ENCODE measurements at places on chromosomes 3 and 15. TPM values are rescaled to one million over a fixed set of nuclear protein-coding genes. Genes with fewer than 3 reads are reported as not detected.
A peak's percentile ranks its signal among the peaks of the same experiment; 100 is the strongest.

DNA sequence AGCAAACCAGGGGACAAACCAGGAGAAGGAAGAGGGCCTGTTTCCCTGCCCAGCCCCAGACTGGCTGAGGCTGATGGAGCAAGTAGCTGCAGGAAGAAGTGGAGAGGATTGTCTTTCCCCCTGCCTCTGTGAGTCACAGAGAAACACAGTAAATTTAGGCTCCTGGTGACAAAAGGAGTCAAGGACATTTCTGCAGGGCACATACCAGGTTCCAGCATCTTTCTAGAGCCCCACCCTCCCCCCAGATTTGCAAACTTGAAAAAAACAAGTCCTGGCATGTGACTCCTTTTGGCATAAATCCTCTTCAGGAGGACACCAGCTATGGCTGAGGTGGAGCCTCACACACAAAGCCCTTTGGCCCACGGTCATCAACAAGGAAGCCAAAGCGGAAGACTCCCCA, 17.8 kb downstream of the PLD1 start:
- H3K4me1 ChIP-seq = peaks cover 29% of the 10 kb centered on the region
- peaks cover 4% of the 10 kb centered on the region for H3K36me3 ChIP-seq
- no peak for DNase-seq

GRCh38 chr3:58161435-58162398, 49.1 kb downstream of the DNASE1L3 start:
- peak; percentile 92 for DNase-seq
- H3K27ac ChIP-seq = peak overlapping the region; percentile 96
- H3K4me3 ChIP-seq = peak overlapping the region; percentile 43

DNA sequence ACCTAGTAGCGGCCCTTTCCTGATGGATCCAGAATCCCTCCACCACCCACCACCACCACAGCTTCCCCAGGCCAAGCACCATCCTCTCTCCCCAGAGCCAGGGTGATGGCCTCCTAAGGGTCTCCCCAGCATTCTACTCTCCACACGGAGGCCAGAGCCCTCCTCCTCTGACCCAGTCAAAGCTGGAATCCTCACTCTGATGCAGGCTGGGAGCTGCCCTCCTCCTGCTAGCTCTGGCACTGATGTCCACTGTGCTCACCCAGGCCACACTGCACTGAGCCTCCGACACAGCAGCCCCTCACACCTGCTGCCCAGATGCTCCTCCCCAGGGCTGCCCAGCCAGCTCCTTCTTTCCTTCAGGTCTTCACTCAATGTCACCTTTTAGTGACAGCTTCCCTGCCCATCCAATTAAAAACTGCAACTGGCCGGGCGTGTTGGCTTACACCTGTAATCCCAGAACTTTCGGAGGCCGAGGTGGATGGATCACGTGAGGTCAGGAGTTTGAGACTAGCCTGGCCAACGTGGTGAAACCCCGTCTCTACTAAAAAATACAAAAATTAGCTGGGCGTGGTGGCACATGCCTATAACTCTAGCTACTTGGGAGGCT, 21.0 kb downstream of the XXYLT1 start:
- no peak for DNase-seq
- peaks cover 25% of the 10 kb centered on the region for H3K4me1 ChIP-seq
- H3K27ac ChIP-seq = no peak overlapping the region
- H3K36me3 ChIP-seq = peaks cover 11% of the 10 kb centered on the region
- H3K4me3 ChIP-seq = no peak overlapping the region
- H3K27me3 ChIP-seq = no peaks in the 10 kb centered on the region

- H3K4me3 ChIP-seq = no peak overlapping the region
- H3K27ac ChIP-seq = no peak overlapping the region
- H3K4me1 ChIP-seq = no peaks in the 10 kb centered on the region
- peaks cover 6% of the 10 kb centered on the region for H3K27me3 ChIP-seq
Observed at GRCh38 chr3:189288348-189289235, 116.8 kb downstream of the TPRG1 start.

DNA sequence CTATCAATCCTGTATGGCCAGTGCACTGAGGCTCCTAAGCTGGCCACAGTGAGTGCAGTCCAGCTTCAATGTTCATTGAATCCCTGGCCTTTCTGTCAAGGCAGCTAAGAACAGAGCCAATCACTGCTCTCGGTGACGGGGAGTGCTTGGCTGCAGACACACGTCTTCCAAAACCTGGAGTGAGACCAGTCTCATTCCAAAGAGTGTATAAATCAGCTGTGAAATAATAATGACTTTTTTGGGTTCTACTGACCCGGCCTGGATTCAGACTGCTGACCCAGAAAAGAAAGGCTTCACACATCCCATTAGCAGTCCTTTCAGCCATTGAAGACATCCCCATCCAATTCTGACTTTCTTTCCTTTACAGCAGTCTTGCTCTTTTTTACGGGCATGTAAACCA, 665.5 kb downstream of the GBE1 start:
- H3K4me1 ChIP-seq = no peaks in the 10 kb centered on the region
- H3K27ac ChIP-seq = no peak overlapping the region
- no peaks in the 10 kb centered on the region for H3K27me3 ChIP-seq
- no peak overlapping the region for H3K4me3 ChIP-seq
- DNase-seq = no peak

- H3K27me3 ChIP-seq = no peaks in the 10 kb centered on the region
- no peak overlapping the region for H3K27ac ChIP-seq
- H3K4me3 ChIP-seq = no peak overlapping the region
- H3K36me3 ChIP-seq = peaks cover 29% of the 10 kb centered on the region
- DNase-seq = no peak
Observed at GRCh38 chr15:71254491-71254890, 139.2 kb downstream of the THSD4 start.

DNA sequence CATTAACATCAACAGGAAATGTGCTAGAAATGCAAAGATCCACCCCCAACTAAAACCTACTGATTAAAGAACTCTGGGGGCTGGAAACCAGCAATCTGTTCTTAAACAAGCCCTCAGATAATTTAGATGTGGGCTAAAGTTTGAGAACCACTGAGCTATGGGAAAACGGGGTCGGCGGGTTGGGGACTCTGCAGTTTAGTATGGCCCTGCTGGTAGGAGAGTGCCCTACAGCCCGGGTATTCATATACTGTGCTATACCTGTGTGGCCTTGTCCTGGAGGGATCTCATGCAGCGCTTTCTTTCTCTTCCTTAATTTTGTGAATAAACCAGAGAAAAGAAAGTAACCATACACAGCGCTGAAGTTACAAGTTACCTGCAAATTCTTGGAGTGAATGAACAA, 189.7 kb upstream of the GBE1 start:
- no peaks in the 10 kb centered on the region for H3K4me1 ChIP-seq
- DNase-seq = no peak
- H3K27me3 ChIP-seq = no peaks in the 10 kb centered on the region
- H3K4me3 ChIP-seq = no peak overlapping the region

CACNA1D gene
- 0.09 TPM for total RNA-seq

DNA sequence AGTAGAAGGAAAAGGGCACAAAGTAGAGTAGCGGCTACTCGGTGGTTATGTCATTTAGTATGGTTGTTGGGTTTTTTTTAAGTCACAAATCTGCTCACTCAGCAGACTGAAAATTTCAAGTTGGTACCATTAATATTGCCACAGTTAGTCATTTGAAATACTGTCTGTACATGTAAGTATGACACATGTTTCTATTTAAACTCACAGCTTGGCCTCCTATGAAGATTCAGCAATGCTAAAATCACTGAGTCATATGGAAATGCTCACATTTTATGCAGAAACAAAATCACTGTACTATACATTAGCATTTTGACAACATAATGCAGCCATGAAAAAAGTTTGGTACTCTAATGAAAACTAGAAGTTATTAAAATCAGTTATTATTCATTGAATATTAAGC, 571.9 kb downstream of the TAFA4 start:
- no peak for DNase-seq
- no peaks in the 10 kb centered on the region for H3K4me1 ChIP-seq
- no peak overlapping the region for H3K4me3 ChIP-seq

DNA sequence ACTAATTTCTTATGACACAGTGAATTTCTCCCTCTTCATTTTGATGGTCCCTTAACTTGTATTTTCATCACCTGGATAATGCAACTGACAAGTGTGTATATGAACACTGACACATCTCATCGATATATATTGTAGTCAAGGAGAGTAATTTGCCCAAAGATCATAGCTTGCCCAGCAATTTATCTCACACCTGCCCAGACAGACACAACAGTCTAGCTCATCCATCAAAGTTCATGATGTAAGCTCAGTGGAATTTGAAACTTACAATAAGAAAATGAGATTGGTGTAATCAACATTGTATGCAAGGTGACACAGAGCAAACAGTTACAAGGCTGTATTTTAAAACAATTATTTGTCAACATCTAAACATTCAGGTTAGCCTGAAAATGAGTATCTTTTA, 805.8 kb downstream of the NAALADL2 start:
- H3K27ac ChIP-seq = no peak overlapping the region
- no peak for DNase-seq
- no peaks in the 10 kb centered on the region for H3K36me3 ChIP-seq

GRCh38 chr15:60936186-60936585, 292.9 kb downstream of the RORA start:
- H3K4me1 ChIP-seq = peaks cover 24% of the 10 kb centered on the region
- no peak overlapping the region for H3K27ac ChIP-seq
- no peaks in the 10 kb centered on the region for H3K27me3 ChIP-seq
- no peak for DNase-seq
- H3K36me3 ChIP-seq = no peaks in the 10 kb centered on the region
- H3K4me3 ChIP-seq = no peak overlapping the region

DNA sequence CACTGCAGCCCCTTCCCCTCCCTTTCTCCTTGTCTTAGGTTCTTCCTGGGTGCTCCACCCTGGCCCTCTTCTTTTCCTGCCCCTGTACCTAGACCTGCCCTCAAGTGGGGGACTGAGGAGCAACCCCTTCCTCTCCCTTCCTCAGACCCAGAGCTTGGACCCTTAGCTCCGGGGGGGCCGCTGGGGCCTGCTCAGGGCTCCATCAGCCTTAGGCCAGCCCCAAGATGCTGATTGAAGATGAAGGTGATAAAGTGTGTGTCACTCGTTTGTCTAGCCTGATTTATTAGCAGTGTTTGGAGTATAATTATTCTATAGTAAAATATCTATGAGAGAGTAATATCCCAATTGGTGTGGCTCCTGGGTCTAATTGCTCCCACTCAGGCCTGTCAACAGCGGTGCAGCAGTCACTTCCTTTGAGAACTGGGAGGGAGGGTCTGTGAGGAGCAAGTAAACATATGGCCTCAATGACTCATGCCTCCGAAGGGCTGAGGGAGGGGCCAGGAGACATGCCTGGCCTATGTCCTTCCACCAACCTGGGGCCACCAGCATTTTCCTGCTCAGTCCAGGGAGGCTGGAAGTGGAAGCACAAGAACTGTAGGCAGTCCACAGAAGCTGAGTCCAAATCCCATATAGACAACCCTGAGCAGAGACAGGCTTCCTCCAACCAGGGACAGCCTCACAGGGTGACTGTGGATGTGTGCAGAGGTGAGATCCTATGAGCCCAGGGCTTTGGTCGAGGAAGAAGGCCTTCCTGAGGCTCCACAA, 123.2 kb downstream of the DNAJB8 start:
- H3K27me3 ChIP-seq = no peaks in the 10 kb centered on the region
- no peak overlapping the region for H3K4me3 ChIP-seq
- H3K36me3 ChIP-seq = no peaks in the 10 kb centered on the region
- H3K27ac ChIP-seq = peak overlapping the region; percentile 24
- peaks cover 12% of the 10 kb centered on the region for H3K4me1 ChIP-seq
- DNase-seq = no peak

- H3K36me3 ChIP-seq = peaks cover 30% of the 10 kb centered on the region
- peaks cover 89% of the 10 kb centered on the region for H3K4me1 ChIP-seq
- DNase-seq = no peak
- no peaks in the 10 kb centered on the region for H3K27me3 ChIP-seq
Observed at GRCh38 chr3:158713094-158713499, 19.2 kb downstream of the RARRES1 start.

ECE2 gene
- total RNA-seq = not detected

DNA sequence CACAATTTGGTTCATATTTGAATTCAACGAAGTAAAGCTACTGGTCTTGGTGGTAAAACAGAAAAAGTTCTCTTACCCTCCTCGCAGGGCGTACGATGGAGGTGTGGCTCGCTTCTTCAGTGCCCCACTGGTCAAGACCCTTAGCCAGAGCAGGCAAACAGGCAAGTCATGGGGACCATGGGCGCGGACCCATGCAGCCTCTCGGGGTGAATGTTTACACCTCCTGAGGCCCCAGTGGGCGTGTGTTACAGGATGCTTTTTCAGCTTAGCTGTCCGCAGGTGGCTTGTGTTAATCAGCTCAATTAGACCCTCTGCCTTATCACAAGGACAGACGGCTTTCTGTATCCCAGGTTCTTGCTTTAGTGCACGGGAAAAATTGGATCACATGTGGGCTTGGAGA, 991.8 kb downstream of the GBE1 start:
- no peak overlapping the region for H3K27ac ChIP-seq
- H3K36me3 ChIP-seq = peaks cover 4% of the 10 kb centered on the region
- H3K27me3 ChIP-seq = no peaks in the 10 kb centered on the region
- H3K4me1 ChIP-seq = no peaks in the 10 kb centered on the region
- DNase-seq = no peak
- no peak overlapping the region for H3K4me3 ChIP-seq

DNA sequence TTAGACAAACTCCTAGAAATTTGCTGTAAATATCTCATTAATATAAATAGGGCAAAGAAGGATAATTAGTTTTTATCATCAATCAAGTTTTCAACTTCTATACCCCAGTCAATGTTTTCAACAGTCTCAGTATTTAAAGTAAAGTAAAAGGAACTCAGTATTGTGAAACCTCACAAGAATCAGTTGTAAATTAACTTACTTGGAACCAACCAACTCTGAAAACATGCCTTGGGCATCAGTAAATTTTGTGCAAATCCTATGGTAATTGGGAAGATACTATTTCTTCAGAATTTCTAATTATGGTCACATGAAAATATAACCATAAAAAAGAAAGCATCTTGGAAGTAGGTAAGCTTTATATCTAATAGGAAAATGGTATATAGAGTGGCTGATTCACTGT, 1139.0 kb downstream of the TUSC7 start:
- no peak for DNase-seq
- no peaks in the 10 kb centered on the region for H3K27me3 ChIP-seq
- H3K4me3 ChIP-seq = no peak overlapping the region
- H3K36me3 ChIP-seq = no peaks in the 10 kb centered on the region
- H3K4me1 ChIP-seq = no peaks in the 10 kb centered on the region

- H3K27ac ChIP-seq = no peak overlapping the region
- H3K27me3 ChIP-seq = no peaks in the 10 kb centered on the region
- DNase-seq = no peak
- H3K4me3 ChIP-seq = no peak overlapping the region
- no peaks in the 10 kb centered on the region for H3K36me3 ChIP-seq
Observed at GRCh38 chr3:168815946-168816345, 720.2 kb upstream of the GOLIM4 start.

MEIS2 gene
- total RNA-seq = 39.8 TPM

DNA sequence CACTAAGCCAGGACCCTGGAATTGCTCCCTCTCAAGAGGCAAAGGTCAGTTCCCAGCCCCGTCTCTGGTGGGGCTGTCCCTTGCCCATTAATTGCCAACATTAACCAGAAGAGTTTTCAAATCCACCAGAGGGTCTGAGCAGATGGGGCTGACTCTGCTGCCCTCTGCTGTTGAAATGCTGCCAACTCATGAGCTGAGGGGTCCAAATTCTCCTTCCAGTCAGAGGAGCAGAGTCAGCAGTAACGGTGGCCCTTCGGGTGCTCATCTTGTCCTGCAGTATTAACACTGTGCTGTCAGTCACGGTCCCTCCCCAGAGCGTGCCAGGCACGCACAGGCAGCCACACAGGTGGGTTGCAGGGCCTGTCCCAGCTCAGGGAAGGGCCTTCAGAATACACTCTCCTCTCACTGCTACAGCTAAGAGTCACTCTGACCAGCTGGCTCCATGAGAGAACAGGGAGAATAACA, 10.7 kb upstream of the SPTBN5 start:
- peak overlapping the region; percentile 33 for H3K27ac ChIP-seq
- peak; percentile 49 for DNase-seq
- H3K4me1 ChIP-seq = peaks cover 7% of the 10 kb centered on the region
- no peak overlapping the region for H3K4me3 ChIP-seq
- peaks cover 20% of the 10 kb centered on the region for H3K36me3 ChIP-seq

Data from HFFc6 (cell line).